ENCODE measurements at places on chromosomes 2 and 18.

GRCh38 chr2:39424951-39425350 lies 12.1 kb downstream of the MAP4K3 start:
- DNase-seq = no peak

GRCh38 chr2:144550911-144551310 lies 31.0 kb upstream of the ZEB2 start:
- no peak for DNase-seq

DNA sequence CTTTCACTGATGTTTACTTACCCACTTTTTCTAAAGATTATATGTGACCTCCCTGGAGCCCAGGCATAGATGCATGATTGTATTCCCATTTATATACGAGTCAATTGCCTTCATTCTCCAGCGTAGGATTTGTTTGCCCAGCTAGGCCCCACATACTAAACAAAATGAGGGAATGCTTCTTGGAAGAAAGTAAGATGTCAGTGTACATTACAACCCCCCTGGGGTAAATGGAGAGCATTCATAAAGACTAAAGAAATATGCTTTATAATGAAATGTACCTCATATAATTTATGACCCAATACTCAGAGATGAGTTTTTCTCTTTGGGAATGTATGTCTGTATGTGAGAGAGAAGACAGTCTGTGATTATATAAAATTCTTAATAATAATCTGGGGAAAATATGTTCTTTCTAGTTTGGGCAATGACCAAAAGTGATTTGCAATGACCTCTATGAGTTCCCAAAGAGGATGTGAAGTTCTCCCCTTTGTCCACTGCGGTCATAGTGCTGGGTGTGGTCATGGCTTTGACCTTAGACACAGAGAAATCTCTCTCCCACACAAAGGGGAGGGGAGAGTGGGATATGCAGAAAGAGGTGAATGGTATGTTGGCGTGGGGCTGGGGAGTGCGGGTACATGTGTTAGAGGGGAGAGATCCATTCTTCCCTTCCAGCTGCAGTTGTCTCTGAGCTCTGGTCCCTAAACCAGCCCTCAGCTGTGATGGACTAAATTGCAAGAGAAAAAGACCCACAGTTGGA lies 175.6 kb downstream of the EN1 start:
- no peak for DNase-seq

- no peak for DNase-seq
Observed at GRCh38 chr2:175955136-175955535, 46.9 kb downstream of the LNPK start.

DNA sequence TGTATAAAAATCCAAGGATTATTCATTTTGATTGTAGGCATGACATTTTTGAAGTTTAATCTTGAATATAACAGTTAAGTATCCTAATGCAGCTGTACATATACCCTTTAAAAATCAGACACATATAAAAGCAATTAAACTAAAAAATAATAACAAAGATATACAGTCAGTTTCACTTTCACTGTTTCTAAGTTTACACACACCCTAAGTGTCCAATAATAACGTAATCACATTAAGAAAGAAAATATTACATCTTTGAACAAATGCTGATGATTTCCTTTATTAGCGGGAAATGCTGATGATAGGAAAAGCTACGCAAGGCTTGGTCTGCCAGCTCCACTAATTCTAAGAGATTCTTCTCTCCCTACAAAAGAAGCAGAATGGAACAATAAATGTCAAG lies 38.8 kb downstream of the RTTN start:
- DNase-seq = no peak

All from hippocampal formation (tissue), 2 donors.